Activated naive CD8-positive, alpha-beta T cell treated with anti-CD3 and anti-CD28 coated beads, Interleukin-2, amount 10 ng/mL, durations not matched to agents 7 days and 5 days (primary cell): ENCODE measurements at places on chromosomes 1 and 21. TPM values are rescaled to one million over a fixed set of nuclear protein-coding genes. Genes with fewer than 3 reads are reported as not detected.

DNA sequence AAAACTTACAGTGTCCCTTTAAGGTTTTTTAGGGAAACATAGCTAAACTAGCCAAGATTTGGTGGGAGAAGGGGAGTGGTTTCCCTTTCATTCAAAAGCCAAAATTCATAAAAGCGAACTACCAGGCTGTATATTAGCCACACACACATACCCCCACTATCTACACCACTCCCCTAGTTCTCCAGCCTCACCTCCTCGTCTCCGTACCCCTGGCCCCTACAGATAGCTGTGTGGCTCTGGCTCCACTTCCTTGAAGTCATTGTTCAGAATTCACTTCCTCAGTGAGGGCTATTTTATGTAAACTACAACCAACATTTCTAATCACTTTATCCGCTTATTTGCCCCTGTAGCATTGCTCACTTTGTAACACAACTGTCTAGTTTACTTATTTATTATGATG lies 5.3 kb upstream of the DPH5 start:
- DNase-seq = no peak
- no peak overlapping the region for H3K27ac ChIP-seq
- no peaks in the 10 kb centered on the region for H3K27me3 ChIP-seq
- no peak overlapping the region for H3K4me3 ChIP-seq

DNA sequence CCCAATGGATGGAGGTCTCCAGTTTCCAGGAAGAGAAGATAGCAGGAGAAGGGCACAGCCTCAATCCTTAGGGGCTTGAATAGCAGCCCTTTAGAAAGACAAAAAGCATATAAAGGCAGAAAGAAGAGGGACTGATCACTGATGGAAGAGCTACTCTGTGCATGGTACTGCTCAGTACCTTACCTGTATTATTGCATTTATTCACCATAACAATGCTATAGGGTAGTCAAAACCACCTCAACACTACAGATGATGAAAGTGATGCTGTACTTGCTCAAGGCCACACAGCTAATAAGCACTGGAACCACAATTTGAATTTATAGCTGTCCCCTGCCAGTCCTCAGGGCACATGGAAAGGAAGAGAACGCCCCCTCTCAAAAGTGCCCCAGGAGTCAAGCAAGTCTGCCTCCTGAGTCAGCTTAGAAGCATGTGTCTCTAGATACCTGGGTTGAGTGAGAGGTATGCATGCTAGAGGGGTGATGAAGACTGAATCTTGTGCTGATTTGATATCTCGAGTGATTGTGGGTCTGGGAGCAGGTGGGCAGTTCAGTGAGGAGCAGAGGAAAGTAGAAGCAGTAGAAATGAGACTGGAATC lies 13.6 kb downstream of the DDAH1 start:
- H3K4me3 ChIP-seq = no peak overlapping the region
- no peaks in the 10 kb centered on the region for H3K36me3 ChIP-seq

- peaks cover 11% of the 10 kb centered on the region for H3K4me1 ChIP-seq
- DNase-seq = no peak
- H3K36me3 ChIP-seq = peaks cover 29% of the 10 kb centered on the region
- no peaks in the 10 kb centered on the region for H3K27me3 ChIP-seq
- H3K4me3 ChIP-seq = no peak overlapping the region
- H3K27ac ChIP-seq = no peak overlapping the region
These were observed 50.3 kb downstream of the MCOLN2 start for GRCh38 chr1:84946631-84947030.

DNA sequence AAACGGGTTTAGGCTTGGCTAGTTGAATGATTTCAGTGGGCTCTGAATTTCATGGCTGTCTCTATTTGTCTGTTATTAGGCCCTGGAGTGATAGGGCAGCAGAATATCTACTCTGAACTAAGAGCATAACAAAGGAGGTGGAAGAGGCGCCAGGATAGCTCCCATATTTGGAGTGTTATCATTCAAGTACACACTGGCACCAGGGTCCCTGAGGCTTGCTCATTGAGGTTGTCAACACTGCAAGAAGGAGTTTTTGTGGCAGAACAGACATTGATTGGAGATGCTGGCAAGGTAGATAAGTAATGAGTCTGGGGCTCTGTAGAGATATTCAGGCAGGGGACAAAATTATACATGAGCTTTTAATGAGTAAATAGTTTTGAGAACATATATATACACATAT lies 1748.4 kb downstream of the MRPL39 start:
- H3K4me3 ChIP-seq = peak overlapping the region; percentile 36
- H3K4me1 ChIP-seq = peaks cover 34% of the 10 kb centered on the region
- H3K27ac ChIP-seq = peak overlapping the region; percentile 79
- no peaks in the 10 kb centered on the region for H3K27me3 ChIP-seq
- peaks cover 4% of the 10 kb centered on the region for H3K36me3 ChIP-seq
- no peak for DNase-seq

Gene SYCP1
- total RNA-seq = not detected

- no peak overlapping the region for H3K4me3 ChIP-seq
- peak overlapping the region; percentile 59 for H3K27ac ChIP-seq
- peaks cover 12% of the 10 kb centered on the region for H3K4me1 ChIP-seq
- peaks cover 1% of the 10 kb centered on the region for H3K36me3 ChIP-seq
- H3K27me3 ChIP-seq = peaks cover 11% of the 10 kb centered on the region
- DNase-seq = no peak
These were observed 254.9 kb downstream of the RHOU start for GRCh38 chr1:228989992-228990827.

Gene PCAT6
- total RNA-seq = not detected

DNA sequence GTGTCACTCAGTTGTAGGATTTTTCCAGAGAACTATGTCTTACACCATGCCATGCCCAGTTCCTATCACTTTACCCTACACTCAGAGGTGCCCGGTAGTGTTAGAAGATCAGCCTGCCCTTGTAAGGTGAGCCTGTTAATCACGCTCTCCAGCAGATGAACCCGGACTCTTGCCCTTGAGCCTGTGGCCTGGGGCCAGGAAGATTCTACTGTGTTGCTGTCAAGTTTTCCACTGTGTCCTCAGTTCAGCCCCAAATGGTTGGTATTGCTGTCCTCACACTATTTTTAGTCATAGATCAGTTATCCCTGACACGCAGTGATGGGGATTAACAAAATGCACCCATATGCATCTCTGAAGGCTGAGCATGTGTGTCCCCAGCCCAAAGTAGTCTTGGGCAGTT lies 105.0 kb upstream of the SPAG17 start:
- DNase-seq = no peak
- H3K27me3 ChIP-seq = no peaks in the 10 kb centered on the region
- H3K27ac ChIP-seq = no peak overlapping the region
- H3K36me3 ChIP-seq = no peaks in the 10 kb centered on the region
- no peaks in the 10 kb centered on the region for H3K4me1 ChIP-seq

- no peak overlapping the region for H3K27ac ChIP-seq
- DNase-seq = no peak
- no peak overlapping the region for H3K4me3 ChIP-seq
- no peaks in the 10 kb centered on the region for H3K36me3 ChIP-seq
These were observed 1372.3 kb downstream of the AMY1C start for GRCh38 chr1:105122041-105122440.

DNA sequence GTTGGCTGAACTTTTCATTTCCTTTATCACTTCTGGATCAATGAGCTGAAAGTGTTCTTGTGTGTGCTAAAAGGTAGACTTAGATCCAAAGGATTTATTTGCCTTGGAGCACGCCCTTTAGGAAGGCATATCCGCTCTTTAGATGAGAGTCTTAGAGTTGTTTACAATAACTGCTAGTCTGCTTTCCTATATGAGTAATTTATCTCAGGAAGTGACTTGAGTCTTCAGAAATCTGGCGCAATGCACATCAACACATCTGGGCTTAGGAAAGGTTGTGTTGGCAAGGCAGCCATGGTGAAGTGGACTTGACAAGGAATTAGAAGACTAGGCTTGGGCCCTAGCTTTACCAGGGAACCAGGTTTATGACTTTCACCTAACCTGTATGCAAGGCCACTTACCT lies 204.1 kb upstream of the PTGFR start:
- no peaks in the 10 kb centered on the region for H3K4me1 ChIP-seq
- DNase-seq = no peak
- H3K36me3 ChIP-seq = no peaks in the 10 kb centered on the region
- H3K27ac ChIP-seq = no peak overlapping the region

Gene CRYBG2
- 7.9 TPM for total RNA-seq

GRCh38 chr1:91278754-91279153 lies 125.9 kb downstream of the HFM1 start:
- no peaks in the 10 kb centered on the region for H3K4me1 ChIP-seq
- H3K36me3 ChIP-seq = no peaks in the 10 kb centered on the region
- no peak for DNase-seq
- H3K4me3 ChIP-seq = no peak overlapping the region

- H3K27me3 ChIP-seq = no peaks in the 10 kb centered on the region
- H3K27ac ChIP-seq = no peak overlapping the region
- H3K36me3 ChIP-seq = no peaks in the 10 kb centered on the region
- DNase-seq = no peak
These were observed 6.5 kb downstream of the LDLRAD1 start for GRCh38 chr1:54011316-54012007.

DNA sequence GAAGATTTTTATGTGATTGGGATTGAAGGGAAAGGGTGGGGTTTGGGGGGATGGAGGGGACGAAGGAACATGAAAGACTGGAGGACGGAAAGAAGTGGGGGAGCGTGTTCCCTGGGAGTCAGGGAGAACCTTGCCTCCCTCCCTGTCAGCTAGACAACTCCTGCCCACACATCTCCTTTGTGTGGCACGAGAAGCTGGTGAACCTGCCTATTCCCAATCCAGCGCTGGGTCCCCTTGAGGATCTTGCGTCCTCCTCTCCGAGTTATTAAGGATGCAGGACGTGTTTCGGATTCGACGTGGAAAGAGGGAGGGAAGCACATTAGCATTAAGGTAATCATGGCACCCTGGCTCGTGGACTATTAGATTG lies 1.4 kb downstream of the LRRC7 start:
- H3K4me3 ChIP-seq = no peak overlapping the region
- H3K36me3 ChIP-seq = no peaks in the 10 kb centered on the region
- peaks cover 38% of the 10 kb centered on the region for H3K27me3 ChIP-seq
- no peak for DNase-seq
- no peak overlapping the region for H3K27ac ChIP-seq

DNA sequence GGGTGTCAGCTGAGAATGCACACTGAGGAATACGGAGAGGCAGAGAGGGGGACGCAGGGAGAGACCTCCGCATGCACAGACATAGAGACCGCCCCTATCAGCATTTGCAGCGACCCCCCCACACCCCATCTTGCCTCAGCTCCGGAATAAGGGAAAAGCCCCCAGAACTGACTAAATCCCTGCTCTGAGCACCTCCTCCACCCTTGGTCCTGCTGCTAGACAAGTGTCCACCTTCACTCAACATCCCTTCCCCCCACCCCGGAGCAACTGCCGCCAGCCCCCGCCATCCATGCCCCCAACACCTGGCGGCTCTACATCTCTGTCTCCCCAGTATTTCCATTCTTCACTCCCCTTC lies 769 bp downstream of the SV2A start:
- no peaks in the 10 kb centered on the region for H3K27me3 ChIP-seq
- H3K4me3 ChIP-seq = peak overlapping the region; percentile 96
- DNase-seq = no peak

DNA sequence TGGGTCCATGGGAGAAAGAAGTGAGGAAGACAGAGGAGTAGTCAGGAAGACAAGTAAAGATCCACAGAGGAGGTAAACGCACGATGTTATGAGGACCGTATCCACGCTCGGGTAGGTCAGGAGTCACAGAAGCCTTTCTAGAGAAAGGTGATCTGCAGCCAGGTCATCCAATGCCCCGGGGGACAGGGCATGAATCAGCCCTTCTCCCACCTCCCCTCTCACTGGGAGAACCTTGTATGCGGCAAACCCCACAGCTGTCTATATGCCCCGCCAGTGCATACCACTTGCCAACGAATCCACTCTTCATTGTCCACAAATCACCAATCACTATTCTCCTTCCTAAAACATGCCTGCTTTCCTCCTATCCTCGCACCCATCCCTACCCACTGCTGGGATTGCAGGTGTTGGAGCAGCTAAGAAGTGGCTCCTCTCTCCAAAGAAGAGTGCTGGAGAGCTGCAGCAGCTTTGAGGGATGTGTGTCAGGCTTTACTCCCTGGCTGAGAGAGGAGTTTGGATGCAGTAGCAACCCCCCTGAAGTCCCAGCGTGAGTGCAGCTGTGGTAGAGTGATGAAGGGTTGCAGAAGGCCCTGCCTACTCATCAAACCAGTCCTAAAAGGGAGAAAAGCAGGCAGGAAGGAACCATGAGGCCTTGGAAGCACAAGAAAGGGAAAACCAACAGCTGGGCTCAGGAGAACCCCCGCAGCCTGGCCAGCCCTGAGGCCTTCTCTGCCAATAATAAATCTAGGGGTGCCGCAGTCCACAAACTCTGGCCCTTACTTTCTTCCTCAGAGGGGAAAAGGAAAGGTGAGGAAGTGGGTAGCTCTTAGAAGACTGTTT lies 102.2 kb upstream of the GADD45A start:
- DNase-seq = no peak
- H3K4me1 ChIP-seq = peaks cover 14% of the 10 kb centered on the region
- H3K27ac ChIP-seq = peak overlapping the region; percentile 32

- no peak overlapping the region for H3K4me3 ChIP-seq
- H3K27ac ChIP-seq = no peak overlapping the region
- peaks cover 2% of the 10 kb centered on the region for H3K4me1 ChIP-seq
- H3K36me3 ChIP-seq = no peaks in the 10 kb centered on the region
- no peaks in the 10 kb centered on the region for H3K27me3 ChIP-seq
- DNase-seq = no peak
These were observed 14.9 kb downstream of the FAAH start for GRCh38 chr1:46409063-46409372.

GRCh38 chr1:178688244-178688643 lies 36.8 kb upstream of the RALGPS2 start:
- no peak overlapping the region for H3K27ac ChIP-seq
- H3K4me3 ChIP-seq = no peak overlapping the region
- peaks cover 2% of the 10 kb centered on the region for H3K27me3 ChIP-seq

DNA sequence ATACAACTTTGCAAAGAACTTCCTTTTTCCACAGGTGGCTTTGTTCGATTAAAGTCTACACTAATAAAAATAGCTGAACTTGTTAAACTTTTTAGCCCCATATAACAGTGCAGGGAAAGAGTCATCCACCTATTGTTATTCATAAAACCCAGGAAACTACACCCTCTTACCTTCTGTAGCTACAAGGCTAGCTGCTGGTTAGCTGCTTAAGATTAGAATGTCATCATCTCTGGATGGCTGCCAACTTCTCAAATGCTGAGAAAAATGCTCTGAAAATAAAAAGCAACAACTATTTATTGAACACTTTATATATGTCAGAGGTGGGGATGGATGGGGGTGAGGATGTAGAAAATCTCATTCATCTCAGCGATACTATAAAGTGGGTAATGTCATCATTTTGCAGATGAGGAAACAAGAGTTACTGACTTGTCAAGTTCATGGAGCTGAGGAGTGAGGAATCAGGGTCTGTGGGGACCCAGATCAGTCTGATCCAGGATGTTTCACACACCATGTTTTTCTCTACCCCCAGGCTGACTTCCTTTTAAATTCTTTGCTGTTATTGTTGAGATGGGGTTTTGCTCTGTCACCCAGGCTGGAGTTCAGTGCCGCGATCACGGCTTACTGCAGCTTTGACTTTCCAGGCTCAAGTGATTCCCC lies 17.1 kb downstream of the ATP5PF start:
- H3K36me3 ChIP-seq = peaks cover 10% of the 10 kb centered on the region
- H3K27ac ChIP-seq = no peak overlapping the region
- H3K4me1 ChIP-seq = peaks cover 1% of the 10 kb centered on the region
- H3K4me3 ChIP-seq = no peak overlapping the region
- H3K27me3 ChIP-seq = no peaks in the 10 kb centered on the region

Gene HORMAD1
- total RNA-seq = 0.69 TPM

Gene EFNA4
- 8.1 TPM for total RNA-seq
